Gastrocnemius medialis (tissue), 4 donors: ENCODE measurements at places on chromosomes 4 and X.

GRCh38 chrX:155857561-155857960 is 23.6 kb upstream of the VAMP7 start:
- no peak for DNase-seq

DNA sequence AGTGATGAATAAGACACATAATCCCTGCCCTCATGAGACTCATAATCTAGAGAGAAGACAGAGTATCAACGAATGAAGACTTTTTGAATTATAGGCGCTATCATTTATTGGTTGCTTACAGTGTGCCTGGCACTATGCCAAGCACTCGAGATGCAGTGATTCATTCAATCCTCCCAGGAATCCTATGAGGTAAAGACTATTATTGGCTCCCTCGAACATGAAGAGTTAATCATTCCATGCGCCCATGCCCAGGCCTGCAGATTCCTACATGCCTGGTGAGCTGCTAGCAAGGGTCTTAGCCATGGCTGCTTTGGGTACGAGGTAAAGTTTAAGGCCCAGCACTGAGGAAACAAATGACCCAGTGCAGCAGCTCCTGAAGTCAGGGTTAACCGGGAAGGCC is 47.0 kb downstream of the TEX13B start:
- DNase-seq: no peak

DNA sequence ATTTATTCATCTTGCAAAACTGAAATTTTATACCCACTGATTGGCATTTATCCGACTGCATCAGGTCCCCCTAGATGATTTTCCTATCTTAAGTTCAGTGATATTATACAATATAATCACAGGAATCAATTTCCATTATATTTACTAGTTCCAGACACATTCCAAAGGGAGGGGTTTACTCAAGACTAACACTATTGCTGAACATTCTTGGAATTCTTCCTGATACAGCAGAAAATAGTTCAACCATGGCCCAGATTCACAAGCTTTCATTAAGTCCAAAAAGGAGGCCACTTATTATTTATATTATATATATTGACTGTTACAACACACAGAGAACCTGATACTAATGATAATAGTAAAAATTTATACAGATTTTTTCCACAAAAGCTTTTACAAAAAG is 2353.6 kb downstream of the PCDH7 start:
- DNase-seq: no peak

DNA sequence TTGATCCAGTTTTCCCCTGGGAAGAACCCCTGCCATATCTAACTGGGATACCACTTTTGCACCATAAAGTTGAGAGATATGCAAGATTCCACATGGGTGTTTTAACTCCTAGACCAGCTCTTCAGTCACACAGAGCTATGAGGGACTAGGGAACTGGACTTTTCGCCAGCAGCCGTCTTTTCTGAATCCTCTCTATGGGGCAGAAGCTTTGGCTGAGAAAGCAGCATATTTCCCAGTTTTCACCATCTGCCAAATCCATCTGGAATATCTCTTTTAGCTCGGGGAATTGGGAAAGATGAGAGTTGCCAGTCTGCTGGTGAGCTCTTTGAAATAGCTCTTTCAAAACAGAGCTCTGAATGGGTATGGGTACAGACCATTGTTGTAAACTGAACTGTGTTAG is 20.9 kb downstream of the APOOL start:
- no peak for DNase-seq
